Stimulated activated CD4-positive, alpha-beta T cell treated with anti-CD3 and anti-CD28 coated beads, Interleukin-12 subunit alpha, Interleukin-12 subunit beta, amount 100 ng/mL, for 24 hours (primary cell): ENCODE measurements at places on chromosomes 5 and 9.

GRCh38 chr9:114047717-114048116 is 30.4 kb downstream of the AMBP start:
- no peak for DNase-seq

DNA sequence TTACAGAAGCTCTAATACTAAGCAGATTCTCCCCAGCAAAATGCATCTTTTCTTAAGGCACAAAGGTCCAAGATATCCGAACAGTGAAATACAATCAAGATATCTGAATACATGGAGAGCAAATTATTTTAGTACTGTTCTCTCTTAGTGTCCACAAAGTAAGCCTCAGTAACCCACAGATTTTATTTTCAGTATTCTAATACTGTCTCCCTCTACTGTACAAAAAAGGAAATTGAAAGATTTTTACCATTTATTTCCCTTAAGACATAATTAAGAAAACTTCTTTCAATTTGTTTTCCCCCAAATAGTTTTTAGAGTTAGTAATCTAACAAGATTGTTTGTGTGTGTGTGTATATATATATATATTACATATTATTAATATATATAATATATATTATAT is 24.7 kb upstream of the NOL6 start:
- no peak for DNase-seq

DNA sequence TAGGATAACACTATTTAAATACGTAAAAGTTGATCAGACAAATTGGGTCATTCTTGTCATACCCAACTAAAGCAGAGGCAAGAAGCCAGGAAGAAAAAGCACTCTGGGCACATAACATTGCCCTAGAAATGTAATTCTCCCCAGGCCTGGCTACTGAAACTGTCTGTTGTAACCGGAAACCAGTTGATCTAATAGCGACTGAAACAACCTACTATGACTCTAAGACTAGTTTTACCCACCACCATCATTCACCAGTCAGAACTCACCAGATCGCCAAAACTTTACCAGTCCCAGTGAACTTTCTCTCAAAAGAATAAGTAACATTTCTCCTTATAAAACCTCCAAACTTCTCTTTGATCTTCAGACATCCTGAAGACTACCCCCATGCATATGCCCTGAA is 99.3 kb upstream of the WWC1 start:
- no peak for DNase-seq

DNA sequence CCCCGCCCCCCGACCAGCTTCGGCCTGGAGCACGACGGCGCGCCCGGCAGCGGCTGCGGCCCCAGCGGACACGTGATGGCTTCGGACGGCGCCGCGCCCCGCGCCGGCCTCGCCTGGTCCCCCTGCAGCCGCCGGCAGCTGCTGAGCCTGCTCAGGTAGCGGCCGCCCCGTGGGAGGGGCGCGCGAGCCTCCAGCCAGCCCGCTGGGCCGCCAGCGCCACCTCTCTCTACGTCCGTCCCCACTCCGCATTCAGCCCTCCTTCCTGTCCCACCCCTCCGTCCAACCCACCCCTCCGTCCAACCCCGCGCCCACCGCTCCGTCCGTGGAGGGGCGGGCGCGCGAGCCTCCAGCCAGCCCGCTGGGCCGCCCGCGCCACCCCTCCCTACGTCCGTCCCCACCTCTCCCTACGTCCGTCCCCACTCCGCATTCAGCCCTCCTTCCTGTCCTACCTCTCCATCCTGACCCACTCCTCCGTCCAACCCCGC is 6.5 kb downstream of the ADAMTS13 start:
- no peak for DNase-seq

GRCh38 chr5:50827516-50828247 is 161.2 kb downstream of the PARP8 start:
- no peak for DNase-seq

- no peak for DNase-seq
These were observed 202.2 kb downstream of the NFIB start for GRCh38 chr9:14111696-14112095.

DNA sequence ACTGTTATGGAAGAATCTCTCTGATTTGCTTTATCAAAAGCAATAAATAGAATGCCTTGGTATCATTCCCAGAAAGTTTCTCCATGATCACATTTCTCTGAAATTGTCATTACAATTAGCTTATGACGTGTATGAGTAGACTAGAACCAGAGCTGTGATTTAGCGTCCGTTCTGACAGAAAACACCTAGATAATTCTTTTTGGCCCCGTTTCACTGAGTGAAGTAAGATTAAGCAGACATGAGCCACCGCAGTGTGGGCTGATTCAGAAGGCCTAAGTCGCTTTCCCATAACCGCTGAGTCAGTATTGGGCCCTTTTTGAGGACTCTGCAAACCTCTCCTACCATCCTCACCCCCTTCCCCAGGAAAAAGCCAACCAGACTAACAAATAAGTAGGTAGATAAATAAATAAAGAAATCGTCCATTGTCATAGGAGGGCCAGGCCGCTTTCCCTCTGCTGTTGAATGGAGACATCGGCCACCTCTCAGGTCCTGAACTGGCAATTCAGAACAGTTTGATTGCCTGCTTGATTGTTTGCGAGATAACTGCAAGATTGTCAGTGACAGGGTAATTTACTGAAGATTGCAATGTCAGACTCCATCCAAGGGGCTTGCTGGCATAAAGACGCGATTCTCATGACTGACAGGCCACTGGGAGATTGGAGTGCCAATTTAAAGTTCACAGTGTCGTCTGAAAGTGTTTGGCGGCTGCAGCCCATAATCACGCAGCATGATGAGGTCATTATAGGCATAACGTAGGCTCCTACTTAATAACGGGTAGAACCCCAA is 105.0 kb upstream of the WWC1 start:
- DNase-seq: no peak

DNA sequence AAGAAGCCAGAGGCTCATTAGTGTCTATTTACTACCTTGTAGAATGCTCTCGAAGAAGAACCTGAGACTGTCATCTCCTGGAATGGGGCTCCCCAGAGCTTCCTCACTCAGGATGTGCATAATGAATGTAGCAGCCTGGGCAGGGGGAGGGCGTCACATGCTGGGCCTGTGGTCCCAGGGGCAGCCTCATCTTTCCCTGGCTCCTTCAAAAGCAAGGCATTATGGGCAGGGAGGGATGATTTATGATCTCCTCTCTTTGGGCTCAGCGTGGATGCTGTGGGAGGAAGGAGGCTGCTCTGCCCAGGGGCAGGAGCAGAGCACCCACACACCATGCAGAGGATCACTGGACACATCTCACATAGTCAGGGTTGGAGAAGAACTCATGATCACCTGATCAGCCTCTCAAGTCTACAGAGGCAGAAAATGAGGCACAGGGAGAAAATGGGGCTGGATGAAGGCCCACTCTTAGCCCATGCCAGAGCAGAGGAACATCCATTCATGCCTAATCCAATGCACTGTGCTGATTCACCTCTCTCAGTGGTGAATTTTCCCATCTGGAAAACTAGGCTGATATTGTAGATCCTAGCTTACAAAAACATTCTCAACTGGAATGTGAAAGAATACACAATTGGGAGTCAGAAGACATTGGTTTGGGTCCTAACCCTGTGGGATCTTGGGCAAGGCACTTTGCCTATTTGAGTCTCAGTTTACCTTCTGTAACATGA is 173.7 kb downstream of the CARTPT start:
- no peak for DNase-seq

- DNase-seq: no peak
These were observed 46.6 kb downstream of the ANGPTL2 start for GRCh38 chr9:127075624-127076372.

DNA sequence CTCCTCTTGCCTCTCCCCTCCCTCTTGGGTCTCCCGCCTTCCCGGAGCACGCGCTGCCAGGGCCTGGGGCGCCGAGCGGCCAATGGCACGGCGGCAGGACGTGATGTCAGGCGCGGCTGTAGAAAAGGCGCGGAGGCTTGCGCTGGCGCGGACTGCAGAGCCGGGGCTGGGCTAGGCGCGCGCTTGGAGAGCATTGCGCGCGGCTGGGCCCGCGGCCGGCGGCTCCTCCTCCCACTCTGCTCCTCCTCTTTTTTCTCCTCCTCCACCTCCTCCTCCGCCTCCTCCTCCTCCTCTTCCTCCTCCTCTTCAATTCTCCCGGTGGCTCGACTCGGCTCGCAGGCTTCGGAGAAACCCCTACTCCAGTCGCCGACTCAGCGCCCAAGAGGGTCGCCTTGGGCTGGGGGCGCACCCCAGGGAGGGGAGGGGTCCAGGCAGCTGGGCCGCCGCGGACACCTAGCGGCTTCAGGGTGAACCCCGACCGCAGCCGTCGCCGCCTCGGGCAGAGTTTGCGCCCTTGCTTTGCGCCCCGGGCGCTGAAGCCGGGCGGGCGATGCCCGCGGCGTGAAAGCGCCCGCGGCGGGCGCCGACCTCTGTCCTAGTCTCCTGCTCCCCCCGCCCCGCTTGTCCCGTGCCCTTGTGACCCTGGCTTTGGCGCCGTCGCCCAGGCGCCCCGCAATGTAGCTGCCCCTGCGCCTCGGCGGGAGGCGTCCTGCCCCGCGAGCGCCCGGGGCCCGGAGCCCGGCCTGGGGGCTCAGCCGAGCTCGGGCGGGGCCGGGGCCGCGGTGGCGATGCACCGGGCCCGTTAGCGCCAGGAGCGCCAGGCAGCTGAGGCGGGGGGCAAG is at the start of gene LHX2:
TSS of gene LHX2 (plus strand) at position 309 of the 842 bp plus-strand sequence. CDS start 581 bp downstream, outside the sequence.
- peak; percentile 56 for DNase-seq

DNA sequence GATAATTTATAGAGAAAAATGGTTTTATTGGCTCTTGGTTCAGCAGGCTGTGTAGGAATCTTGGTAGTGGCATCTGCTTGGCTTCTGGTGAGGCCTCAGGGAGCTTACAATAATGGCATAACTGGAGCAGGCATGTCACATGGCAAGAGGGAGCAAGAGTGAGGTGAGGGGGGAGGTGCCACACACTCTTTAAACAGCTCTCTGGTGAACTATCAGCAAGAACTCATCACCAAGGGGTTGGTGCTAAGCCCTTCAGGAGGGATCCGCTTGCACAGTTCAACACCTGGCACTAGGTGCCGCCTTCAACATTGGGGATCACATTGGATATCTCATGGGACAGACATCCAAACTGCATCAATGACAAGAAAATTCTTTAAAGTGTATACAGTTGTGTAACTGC is 10.5 kb downstream of the GPBP1 start:
- no peak for DNase-seq

DNA sequence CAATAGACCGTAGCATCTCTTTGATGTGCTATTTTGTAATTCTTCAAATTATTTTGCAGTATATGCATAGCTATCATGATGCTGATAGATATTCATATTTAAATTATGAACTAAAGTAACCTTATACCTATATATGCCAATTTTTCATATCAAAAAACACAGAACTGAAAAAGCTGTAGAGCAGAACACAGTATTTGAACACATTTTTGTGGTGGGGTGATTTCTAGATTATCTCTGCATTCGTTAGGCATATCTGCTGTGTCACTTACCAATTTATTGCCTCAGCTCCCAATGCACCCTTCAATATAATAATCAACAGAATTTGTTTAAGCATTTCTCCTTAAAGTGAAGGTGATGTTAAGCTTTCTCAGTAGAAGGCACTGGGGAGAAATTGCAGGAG is 998.2 kb downstream of the PTPRD start:
- DNase-seq: no peak

- DNase-seq: no peak
These were observed 43.2 kb downstream of the FBXO4 start for GRCh38 chr5:41968153-41968723.

- no peak for DNase-seq
These were observed 98.7 kb downstream of the RAPGEF6 start for GRCh38 chr5:131536211-131536826.

- peak; percentile 78 for DNase-seq
These were observed 42.8 kb downstream of the CAMSAP1 start for GRCh38 chr9:135864447-135865049.

GRCh38 chr9:128365525-128365924 is 5.6 kb upstream of the URM1 start:
- no peak for DNase-seq

- no peak for DNase-seq
These were observed 437.2 kb downstream of the NFIB start for GRCh38 chr9:13876741-13877140.

DNA sequence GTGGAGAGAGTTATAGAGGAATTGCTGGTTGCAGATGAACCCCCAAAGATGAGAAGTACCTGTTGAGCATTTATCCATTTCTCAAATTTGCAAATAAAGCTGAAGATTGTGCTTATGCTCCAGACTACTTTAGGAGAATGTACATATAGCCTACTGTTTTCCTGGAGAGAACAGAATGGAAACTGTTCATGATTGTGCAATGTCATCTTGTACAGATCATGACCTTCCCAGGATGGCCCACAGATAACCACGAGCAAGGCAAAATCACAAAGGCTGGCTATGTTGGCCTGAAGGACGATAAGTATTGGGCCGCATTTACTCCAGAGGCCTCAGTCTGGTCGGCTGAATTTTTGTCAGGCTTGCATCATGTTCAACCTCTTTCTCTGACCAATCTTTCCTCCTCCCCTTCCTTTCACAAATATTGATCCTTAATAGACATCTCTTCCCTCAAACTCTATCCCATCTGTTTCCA is 28.5 kb upstream of the RICTOR start:
- DNase-seq: no peak

DNA sequence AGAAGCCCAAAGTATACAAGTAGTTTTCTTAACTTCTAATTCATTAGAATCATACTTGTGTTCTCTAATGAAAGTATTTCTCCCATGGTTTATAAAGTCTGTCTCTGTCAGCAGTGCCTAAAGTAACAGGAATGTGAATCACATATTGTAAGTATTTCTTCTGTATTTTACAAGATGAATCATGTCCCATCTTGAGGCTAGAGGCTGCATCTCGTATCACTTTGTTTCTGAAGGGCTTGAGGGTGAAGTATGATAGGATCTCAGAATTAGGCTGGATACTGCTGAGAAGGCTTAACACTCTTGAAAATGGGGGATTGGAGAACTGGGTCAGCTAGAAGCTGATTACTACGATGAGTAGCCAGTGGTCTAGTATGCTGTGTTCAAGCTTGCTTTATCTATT is 242.2 kb upstream of the ACTBL2 start:
- no peak for DNase-seq

DNA sequence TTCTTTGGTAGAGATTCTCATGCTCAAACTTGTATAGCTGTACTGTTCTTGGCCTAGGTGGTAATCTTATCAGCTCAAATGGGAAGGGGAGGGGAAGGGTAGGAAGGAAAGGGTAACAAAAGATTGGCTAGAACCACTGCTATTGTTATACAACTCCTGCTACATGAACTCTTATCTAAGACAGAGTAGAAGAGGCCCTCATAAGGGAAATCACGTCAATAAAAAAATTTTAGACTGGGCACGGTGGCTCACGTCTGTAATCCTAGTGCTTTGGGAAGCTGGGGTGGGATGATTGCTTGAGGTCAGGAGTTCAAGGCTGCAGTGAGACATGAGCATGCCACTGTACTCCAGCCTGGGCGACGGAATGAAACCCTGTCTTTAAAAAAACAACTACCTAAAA is 15.9 kb downstream of the STOM start:
- no peak for DNase-seq

DNA sequence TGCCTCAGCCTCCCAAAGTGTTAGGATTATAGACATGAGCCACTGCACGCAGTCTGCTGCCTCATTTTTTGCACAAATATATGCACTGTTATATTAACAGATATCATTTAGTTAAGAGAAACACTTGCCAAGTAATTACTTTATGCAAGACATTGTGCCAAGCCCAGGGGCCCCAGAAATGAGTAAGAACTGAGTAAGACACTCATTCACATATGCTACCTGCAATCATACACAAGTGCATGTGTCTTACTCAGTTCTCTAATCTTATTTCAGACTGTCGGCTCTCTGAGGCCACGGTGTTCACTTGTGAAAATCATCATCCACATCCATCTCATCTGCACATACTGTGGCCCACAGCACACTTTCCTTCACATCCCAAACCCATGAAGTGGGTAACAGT is 16.0 kb downstream of the TRAF1 start:
- DNase-seq: no peak
